ENCODE measurements at places on chromosomes 7 and 10.

DNA sequence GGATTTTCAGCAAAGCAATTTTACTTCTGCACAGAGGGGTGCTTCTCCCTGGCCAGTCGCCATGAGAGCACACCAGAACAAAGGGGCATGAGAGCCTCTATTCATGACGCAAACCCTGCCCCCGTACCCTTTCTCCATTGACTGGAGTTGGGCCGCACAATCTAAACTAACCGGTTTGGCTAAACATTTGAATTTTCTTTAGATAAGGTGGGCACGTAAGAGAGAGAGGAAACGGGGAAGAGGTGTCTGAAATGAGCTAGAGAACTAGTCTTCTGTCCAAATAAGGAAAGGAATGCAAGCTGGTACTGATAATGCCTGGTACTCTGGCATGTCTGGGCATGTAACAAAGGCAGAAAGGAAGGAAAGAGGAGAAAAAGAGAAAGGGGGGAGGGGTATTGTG lies 13.2 kb upstream of the SCIN start:
- no peak for DNase-seq

GRCh38 chr10:31340343-31340742 lies 21.3 kb downstream of the ZEB1 start:
- no peak for DNase-seq

- DNase-seq = no peak
These were observed 238.5 kb upstream of the KMT2E start for GRCh38 chr7:104775531-104775930.

GRCh38 chr7:143013473-143013872 lies 13.5 kb downstream of the OR9A2 start:
- DNase-seq = no peak

GRCh38 chr10:31536302-31536701 lies 217.3 kb downstream of the ZEB1 start:
- no peak for DNase-seq
